Central memory CD8-positive, alpha-beta T cell (primary cell): ENCODE measurements at places on chromosomes 12 and 14.
A peak's percentile ranks its signal among the peaks of the same experiment; 100 is the strongest.

- no peak for DNase-seq
These were observed 390.2 kb downstream of the LRIG3 start for GRCh38 chr12:58529897-58530741.

DNA sequence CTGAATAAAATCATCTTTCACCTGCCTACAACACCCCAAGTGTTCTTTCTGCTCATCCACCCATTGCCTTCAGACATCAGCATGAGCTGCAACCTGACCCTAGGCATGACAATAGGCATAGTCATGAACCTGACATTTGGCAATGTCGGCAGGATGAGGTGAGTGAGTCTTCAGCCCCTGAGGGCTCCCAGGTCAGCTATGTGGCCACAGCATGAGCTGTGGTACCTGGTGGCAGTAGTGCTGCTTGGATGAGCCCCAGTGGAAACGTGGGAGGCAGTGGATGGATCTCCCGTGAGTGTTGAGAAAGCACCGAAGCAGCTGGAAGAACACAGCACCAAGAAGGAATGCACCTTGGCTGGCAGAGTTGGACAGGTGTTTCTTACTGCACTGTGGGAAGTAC lies 334.8 kb upstream of the FAR2 start:
- DNase-seq = no peak

- no peak for DNase-seq
These were observed 145.8 kb downstream of the DICER1 start for GRCh38 chr14:95011445-95012006.

DNA sequence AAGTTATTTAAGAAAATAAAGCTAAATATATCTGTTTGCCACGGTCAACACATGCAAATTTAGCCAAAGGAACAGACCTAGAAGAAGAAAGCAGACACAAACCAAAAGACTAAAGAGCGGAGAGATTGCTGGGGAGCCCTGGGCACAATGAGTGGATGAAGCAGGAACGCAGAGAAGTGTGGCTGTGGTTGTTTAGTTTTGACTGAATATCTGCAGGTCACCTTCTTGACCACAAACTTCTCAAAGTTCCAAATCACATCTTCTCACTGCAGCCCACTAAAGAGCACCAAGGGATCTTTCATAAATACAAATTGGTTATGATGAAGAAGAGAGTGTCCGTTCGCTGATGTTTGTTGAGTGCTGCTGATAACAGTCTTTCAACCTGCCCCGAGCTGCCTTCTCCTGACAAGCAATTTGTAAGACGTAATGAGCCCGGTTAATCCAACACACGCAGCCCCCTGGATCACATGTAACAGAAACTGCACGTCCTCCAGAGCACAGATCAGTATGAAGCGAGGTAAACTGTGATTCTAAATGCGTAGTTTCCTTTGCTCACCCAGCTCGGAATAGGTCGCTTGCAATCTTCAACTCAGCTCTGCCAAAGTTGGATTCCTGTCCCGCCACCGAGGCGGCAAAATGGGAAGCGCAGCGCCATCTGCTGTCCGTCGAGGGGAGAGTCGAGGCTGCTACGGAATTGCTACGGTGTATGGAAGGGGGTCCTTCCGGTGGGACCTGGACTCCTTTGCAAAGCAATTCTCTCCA lies 120.8 kb downstream of the GXYLT1 start:
- peak; percentile 53 for DNase-seq

GRCh38 chr14:58108717-58109116 lies 43.3 kb downstream of the ARMH4 start:
- DNase-seq = no peak
